NCI-H1436 (cell line): ENCODE measurements at places on chromosomes 1 and 21.

- no peak for DNase-seq
Measured at GRCh38 chr1:76314730-76315129, 240.2 kb downstream of the ST6GALNAC3 start.

DNA sequence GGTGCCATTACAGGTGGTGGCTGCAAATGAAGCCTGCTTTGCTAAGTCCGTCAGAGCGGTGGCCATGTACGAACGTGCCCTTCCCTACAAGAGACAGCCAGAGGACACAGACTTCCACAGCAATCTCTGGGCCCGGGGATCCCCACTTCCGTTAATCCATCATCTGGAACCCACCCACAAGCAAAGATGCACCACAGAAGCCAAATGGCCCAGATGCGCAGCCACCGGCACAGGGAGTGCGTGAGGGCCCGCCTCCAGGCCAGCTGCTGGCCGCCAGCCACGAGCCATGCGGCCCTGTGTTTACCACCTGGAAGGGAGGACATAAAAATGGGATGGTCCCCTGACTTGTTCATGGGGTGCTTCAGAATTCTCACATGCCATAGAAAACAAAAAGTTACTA, 22.1 kb downstream of the MRAP start:
- DNase-seq = no peak

GRCh38 chr1:44408212-44408582, 3.1 kb downstream of the RNF220 start:
- no peak for DNase-seq

- DNase-seq = no peak
Measured at GRCh38 chr1:93252598-93252997, 72.1 kb downstream of the CCDC18 start.
